ENCODE measurements at places on chromosomes 13 and 19.

GRCh38 chr19:55196803-55197202 is 12.5 kb downstream of the PTPRH start:
- no peak for DNase-seq

- no peak for DNase-seq
Measured at GRCh38 chr13:45406421-45406820, 11.8 kb downstream of the SLC25A30 start.

- DNase-seq: no peak
Measured at GRCh38 chr13:112193463-112194166, 126.7 kb downstream of the SOX1 start.

DNA sequence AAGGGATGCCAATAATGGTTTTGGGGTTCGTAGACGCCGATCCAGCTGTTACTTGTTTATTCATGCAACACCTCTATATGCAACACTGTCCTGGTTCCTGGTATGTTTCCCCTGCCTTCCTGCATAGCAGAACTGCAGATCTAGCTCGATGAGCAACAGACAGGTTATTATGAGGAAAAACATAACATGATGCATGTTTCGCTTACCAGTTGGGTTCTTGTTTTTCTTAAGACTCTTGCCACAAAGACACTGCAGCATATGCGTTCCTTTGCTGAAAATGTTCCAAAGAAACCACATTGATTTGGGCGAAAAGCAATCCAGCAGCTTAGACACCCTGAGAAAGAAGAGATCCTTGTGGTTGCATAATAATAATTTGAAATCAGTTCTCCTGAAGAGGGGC is 583 bp downstream of the FGF14 start:
- DNase-seq: no peak

DNA sequence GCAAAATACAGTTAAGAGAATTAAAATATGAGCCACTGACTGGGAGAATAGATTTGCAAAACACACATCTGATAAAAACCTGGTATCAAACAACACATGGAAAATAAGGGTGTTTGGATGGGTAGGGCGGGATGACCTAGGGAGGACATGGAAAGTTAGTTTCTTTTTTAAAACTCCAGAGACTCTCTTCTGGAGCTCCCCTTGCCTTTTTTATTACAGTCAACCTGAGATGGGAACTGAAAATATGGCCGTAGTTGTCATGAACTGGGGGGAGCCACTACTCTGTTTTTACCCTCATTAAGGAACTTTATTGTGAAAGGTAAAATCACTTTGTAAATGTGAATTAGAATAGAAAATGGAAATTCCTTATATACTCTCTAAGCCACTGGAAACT is 113.0 kb downstream of the ATP11A start:
- no peak for DNase-seq

- DNase-seq: no peak
Measured at GRCh38 chr19:10927730-10928562, 493 bp downstream of the YIPF2 start.

- DNase-seq: no peak
Measured at GRCh38 chr13:27474751-27475268, 24.4 kb upstream of the MTIF3 start.

DNA sequence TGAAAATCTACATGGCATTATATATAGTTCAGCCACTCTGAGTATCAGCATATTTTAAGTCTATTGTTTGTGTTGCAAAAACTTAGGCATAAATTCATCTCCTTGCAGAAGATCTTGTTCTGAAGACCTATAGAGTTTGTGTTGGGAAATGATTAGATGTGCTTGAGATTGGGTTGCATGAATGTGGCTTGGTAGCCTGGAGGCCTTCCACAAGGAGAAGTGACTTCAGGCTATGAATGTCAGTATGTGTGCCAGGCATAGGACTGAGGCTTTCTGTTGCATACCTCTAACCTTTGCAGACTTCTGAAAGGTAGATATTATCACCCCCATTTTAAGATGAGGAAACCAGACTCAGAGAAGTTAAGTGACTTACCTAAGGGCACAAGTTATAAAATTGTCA is 188.6 kb downstream of the OLFM4 start:
- DNase-seq: no peak

GRCh38 chr19:30222992-30223865 is 149.0 kb upstream of the ZNF536 start:
- DNase-seq: no peak

DNA sequence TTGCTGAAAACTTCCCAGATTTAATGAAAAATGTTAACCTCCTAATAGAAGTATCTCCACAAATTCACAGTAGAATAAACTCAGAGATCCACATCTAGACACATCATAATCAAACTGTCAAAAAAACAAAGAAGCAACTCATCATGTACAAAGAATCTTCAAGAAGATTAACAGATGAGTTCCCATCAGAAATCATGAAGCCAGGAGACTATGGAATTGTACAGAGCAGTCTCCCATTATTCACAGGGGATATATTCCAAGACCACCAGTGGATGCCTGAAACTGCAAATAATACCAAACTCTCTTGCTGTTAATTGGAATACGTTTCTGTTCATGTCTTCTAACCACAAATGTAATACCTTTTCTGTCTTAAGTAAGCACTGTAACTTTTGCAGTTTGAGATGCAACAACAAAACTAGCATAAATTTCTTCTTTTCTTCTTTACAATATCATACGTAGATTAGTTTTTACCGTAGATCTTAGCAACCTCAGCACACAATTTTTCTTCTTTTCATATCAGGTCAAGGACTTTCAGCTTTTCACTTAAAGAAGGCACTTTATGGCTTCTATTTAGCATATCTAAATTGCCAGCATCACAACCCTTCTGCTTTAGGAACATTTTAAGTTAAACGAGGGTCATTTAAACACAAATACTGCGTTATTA is 70.3 kb upstream of the MIR17HG start:
- DNase-seq: no peak

DNA sequence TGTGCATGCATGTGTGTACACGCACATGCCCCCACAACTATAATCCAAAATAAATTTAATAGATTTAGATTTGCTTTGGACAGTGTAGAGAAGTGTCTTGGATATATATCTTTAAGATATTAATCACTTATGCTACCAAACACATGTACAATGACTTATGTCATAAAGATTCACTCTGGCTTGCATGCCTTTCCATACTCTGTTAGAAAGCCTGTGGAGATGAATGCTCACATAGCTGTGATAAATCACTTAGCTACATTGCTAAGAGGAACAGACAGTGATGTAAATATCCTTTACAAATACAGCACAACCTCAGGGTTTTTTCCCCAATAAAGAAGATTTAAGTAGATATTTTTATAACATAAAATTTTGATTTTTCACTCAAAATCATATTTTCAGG is 2484.8 kb upstream of the PCDH20 start:
- DNase-seq: no peak

DNA sequence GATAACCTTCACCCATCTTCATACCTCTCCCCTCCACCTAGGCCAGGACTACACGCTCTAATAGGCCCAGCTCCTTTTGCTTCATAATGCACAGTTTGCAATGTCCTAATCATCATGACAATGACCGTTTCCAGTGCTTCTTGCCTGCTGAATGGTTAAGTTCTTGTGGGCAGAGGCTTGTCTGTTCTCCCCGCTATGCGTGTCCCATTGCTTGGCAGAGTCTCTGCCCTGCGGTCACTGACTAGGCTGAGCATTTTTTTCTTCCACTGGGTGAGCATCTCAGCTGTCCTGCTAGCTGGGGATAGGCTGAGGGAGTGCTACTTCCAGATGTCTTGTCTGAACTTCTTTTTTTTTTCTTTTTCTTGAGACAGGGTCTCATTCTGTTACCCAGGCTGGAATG is 314.7 kb downstream of the UQCRFS1 start:
- no peak for DNase-seq

- DNase-seq: no peak
Measured at GRCh38 chr13:113638173-113638746, 19.7 kb downstream of the ATP4B start.

DNA sequence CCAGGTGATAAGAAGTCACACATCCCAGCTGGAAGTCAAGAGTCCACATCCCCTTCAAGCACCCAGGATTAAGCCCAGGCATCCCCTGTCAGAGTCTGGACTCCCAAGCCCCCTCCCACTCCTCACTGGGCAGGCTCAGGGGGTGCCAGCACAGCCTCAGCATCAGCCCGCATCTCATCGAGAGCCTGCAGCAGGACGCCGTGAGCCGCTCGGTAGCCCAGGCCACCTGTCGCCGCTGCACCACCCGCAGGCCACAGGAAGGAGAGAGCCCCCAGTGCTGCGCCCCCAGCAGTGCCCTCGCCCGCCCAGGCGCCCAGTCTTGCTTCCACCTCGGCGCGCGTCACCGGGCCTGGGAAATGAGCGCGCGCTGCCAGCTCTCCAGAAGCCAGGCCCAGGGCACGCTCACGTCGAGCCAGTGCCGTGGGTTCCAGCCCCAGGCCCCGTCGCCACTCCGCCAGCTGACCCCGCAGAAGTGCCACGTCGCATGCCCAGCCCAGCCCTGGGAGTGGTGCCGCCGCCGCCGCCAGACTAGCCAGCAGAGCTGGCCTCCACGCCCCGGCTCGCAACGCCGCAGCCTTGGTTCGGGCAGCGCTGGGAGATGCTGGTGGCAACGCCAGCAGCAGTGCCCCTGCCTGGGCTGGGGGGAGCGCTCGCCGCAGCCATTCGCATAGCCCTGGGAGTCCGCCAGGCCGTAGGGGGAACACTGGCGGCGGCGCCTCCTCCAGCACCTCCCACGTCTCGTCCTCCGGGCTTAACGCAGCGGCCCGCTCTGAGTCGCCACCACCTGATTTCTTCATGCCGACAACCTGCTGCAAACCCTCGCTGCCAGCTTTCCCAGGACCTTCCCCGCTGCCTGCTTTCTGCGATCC is 3.8 kb downstream of the IRGQ start:
- DNase-seq: no peak

DNA sequence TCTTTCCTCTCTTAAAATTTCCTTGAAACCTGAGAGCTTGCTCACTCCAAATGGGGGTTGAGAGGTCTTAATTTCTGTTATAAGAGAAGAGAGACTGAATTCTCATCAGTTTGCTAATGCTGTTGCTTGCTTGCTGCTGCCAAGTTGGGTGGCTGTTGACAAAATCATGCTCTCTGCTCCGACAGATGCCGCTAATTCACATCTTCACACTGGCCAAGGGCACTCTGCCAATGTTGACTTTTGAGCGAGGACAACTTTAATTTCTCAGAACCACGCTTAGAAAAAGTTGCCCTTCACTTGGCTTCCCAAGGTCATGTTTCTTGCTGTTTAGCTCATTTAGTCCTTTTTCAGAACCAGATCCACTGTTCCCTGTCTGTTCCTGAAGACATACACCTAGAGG is 402.9 kb downstream of the HS6ST3 start:
- no peak for DNase-seq

- no peak for DNase-seq
Measured at GRCh38 chr19:15115762-15116615, 8.8 kb downstream of the SYDE1 start.

- no peak for DNase-seq
Measured at GRCh38 chr13:96621634-96622183, 372.6 kb downstream of the OXGR1 start.

DNA sequence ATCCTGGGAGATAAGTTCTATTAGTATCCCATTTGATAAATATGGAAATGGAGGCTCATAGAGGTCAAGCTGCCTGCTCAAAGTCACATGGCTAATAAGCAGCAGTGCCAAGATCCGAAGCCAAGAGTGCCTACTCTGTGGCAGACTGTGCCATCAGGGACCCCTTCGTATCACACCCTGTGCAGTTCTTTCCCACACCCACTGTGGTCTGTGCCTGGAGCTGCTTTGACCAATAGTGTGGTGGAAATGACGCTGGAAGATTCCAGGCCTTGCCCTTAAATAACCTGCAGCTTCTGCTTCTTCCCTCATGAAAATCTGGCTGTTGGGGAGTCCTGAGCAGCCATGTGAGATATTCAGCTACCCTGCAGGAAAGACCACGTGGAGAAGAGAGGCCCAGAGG is 10.1 kb downstream of the OPA3 start:
- no peak for DNase-seq

- no peak for DNase-seq
Measured at GRCh38 chr13:38784036-38784880, 97.4 kb downstream of the FREM2 start.

DNA sequence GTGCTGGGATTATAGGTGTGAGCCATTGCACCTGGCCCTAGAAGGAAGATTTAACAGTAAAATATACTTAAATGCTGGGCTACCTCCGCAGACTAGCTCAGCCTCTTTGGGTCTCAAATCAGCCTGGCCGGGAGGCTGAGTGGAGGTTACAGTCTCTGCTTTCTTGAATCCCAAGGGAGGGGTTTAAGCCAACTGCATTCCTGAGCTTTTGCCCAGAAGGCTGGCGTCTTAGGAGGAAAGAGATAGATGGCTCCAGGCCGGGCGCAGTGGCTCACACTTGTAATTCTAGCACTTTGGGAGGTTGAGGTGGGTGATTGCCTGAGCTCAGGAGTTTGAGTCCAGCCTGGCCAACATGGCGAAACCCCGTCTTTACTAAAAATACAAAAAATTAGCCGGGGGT is 623 bp upstream of the C5AR1 start:
- no peak for DNase-seq

DNA sequence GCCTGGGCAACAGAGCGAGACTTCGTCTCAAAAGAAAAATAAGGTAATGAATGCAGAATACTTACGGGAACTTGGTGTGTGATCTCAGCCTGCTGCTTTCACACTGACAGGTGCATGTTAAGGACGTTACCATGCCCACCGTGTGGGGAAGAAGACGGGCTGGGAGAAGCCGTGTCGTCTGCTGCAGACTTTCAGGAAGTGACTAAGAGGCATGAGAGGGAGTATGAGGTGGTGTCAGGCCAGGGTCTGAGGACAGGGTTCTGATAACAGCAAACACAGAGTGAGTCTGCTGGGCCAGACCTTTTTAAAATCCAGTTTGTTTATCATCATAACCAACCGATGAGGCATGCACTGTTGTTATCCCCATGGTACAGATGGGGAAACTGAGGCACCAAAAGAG is 13.6 kb upstream of the GALP start:
- no peak for DNase-seq

DNA sequence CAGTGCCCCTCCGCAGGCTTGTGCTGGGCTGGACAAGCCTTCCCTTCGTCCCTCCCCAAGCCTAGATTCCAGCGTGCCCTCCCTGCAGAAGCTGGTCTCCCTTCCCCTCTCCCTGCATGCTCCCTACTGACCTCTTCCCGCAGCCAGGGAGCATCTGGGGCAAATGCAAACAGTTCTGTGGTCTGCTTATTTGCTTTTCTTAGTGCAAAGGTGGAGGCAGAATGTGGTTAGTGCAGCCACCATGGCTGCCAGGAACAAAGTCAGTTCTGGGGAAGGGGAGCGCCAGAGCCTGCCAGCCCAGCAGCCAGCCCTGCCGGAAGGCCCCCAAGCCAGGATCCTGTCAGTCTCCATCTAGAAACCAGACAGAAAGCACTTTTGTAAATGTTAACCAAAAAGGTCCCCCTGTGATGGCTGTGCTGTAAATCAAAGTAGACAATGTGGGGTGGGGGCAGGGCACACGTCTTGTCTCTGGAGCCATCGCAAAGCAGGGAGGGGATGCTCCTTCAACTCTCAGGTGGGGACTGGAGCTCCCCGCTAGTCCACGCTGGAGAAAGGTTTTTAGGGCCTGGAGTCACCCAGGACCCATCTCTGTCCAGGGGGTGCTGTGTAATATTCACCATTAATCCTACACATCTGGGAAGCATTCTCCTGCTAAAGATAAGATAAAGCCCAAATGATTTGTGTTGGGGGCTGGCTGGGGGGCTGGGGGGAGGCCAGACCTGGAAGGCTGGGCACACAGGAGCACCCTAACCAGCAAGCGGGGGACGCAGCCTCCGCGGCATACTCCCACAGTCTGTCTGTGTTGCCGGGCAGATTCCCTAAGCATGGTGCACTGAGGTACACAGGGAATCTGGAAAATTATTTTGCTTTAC is 30.9 kb downstream of the SERP2 start:
- DNase-seq: no peak

- DNase-seq: no peak
Measured at GRCh38 chr19:30227661-30228112, 144.5 kb upstream of the ZNF536 start.

- no peak for DNase-seq
Measured at GRCh38 chr19:530134-531008, 1.2 kb upstream of the CDC34 start.
